CD4-positive, CD25-positive, alpha-beta regulatory T cell (primary cell): ENCODE measurements at places on chromosomes 6 and 20.
A peak's percentile ranks its signal among the peaks of the same experiment; 100 is the strongest.

- DNase-seq: no peak
Measured at GRCh38 chr6:98641949-98642719, 192.2 kb upstream of the POU3F2 start.

- no peak for DNase-seq
Measured at GRCh38 chr6:10532392-10532791, 11.2 kb downstream of the GCNT2 start.

DNA sequence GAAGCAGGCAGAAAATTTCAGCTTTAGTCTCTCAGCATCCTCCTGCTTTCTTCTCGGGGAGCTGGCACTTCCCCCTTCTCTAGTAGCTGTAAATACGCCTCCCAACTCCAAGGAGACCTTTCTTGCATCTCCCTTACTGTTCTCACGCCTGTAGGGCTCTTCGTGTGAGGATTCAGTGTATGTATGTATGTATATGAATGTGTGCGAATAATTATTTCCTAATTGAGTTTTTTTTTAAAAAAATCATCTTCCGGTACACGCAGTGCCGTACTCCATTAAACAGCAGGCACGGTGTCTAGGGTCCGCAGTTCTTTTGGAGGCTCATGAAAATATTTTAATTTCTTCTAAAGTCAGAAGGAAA lies 85.4 kb downstream of the HFE start:
- DNase-seq: peak; percentile 78

DNA sequence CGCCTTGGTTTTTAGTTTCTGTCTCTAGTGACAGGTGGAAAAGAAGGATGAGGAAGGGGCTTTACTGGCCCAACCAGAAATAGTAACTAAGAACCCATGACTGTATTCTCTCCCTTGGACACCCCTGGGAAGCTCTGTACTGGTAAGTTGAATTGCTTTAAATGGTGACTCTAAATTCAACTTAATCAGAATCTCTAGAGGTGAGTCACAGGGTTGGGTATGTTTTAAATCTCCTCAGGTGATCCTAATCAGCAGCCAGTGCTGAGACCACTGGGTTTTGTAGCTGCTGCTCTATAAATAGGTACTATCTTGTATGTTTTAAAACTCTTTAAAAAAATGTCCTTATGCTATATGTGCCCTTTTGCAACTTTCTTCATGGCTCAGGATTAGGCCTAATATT lies 314.0 kb upstream of the ECI2 start:
- DNase-seq: no peak

DNA sequence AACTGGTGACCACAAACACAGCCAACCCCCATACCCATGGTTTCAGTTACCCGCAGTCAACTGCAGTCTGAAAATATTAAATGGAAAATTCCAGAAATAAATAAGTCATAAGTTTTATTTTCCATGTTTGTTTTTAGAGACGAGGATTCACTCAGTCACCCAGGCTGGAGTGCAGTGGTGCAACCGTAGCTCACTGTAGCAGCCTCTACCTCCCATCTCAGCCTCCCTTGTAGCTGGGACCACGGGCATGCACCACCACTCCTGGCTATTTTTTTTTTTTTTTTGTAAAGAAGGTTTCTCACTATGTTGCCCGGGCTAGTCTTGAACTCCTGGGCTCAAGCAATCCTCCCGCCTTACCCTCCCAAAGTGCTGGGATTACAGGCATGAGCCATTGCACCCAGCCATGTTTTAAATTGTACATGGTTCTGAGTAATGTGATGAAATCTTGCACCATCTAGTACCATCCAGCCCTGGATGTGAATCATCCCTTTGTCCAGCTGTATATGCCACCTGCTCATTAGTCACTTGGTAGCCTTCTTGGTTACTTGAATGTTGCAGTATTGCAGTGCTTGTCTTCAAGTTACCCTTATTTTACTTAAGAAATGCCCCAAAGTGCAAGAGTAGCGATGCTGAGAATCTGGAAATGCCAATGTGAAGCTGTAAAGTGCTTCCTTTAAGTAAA lies 14.5 kb downstream of the CSNK2A1 start:
- no peak for DNase-seq

DNA sequence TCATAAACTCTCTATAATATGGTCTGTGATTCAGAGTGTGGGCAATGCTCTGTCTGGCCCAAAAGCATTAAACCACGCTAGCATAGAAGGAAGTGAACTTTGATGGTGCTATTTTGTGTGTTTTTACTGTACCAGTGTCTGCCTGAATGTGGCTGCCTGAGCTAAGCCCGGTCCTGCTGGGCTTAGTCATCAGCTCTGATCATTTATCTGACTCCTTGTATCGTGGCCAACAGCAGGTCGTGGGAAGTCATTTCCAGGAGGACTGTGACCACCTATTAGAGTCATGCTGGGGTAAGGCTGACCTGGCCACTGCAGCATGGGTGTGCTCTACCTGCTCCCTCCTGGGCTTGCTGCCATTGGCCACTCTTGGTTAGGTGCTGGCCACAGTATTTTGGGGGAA lies 239.1 kb upstream of the CEP162 start:
- no peak for DNase-seq

DNA sequence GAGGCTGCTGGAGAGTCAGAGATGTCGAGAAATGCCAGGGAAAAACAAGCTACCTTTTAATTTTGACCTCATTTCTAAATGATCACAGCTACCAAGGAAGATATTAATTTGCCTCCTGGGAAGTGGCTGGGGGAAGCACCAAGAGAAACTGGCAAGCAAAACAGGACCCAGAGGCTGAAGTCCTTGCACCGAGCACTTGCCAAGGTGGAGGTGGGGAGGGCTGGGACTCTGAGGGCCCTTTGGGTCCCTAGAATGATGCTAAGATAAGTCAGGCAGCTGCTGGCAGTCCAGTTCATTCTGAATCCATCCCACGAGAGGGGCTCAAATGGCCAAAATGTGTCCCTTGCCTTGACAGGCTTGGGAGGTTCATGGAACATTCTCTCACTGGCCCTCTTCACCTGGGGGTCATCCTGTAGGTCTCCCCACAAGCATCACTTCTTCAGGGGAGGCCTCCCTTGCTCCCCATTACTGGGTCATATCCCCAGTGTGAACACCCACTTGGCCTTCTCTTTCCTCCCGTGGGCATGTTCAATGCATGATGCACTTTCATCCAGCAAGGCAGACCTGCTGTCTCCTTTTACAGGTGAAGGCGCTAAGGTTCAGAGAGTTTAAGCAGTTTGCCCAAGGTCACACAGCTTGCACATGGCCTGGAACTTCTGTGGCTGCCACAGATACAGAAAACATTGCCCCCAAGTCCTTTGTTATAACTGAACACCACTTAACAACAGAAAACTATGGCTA lies 39.1 kb upstream of the BLCAP start:
- no peak for DNase-seq

GRCh38 chr6:113894712-113895674 lies 37.8 kb downstream of the MARCKS start:
- DNase-seq: no peak

DNA sequence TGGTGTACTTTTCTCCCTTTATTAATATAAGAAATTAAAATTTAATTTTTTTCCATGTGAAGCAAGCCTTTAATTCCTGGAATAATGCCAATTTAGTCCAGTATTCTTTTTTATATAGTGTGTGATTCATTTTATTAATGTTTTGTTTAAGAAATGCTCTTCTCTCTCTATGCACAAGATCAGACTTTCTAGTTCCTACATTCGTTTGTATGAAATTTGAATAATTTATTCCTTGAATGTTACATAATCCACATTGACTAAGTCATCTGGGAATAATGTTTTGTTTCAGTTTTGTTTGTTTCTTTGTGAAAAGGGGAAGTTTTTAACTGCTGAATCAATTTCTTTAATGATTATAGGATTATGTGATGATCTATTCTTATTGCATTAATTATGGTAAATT lies 181.4 kb upstream of the ID4 start:
- no peak for DNase-seq

DNA sequence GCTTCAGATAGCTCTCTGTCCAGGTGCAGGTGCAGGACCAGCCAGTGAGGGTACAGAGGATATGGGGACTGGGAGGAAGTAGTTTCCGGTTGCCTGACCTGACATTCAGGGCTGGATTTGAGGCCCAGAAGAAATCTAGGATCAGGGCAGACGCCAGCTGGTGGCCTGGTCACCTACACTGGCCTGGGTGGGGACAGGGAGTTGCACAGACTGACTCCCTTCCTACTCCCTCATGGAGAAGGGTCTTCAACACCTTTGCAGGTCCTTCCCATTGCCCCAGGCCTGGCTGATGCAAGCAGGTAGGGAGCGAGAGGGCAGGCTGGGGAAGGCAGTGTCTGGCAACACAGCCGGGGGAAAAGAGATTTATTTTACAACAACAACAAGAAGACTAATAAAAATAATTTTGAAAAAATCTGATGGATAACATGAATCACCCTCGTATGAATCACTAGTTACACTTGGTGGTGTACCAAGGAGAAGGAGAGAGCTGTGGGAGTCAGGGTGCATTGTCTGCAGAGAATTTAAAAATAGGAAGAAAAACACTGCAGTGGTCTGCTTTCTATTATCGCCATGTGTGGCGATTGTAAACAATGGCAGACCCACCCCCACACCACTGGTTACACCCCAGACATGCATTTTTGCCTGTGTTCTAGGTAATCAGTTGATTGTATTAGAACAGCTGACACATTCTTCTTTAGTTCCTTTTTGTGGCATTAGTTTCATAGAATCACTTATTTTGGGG lies 62.3 kb upstream of the SNX9 start:
- no peak for DNase-seq

DNA sequence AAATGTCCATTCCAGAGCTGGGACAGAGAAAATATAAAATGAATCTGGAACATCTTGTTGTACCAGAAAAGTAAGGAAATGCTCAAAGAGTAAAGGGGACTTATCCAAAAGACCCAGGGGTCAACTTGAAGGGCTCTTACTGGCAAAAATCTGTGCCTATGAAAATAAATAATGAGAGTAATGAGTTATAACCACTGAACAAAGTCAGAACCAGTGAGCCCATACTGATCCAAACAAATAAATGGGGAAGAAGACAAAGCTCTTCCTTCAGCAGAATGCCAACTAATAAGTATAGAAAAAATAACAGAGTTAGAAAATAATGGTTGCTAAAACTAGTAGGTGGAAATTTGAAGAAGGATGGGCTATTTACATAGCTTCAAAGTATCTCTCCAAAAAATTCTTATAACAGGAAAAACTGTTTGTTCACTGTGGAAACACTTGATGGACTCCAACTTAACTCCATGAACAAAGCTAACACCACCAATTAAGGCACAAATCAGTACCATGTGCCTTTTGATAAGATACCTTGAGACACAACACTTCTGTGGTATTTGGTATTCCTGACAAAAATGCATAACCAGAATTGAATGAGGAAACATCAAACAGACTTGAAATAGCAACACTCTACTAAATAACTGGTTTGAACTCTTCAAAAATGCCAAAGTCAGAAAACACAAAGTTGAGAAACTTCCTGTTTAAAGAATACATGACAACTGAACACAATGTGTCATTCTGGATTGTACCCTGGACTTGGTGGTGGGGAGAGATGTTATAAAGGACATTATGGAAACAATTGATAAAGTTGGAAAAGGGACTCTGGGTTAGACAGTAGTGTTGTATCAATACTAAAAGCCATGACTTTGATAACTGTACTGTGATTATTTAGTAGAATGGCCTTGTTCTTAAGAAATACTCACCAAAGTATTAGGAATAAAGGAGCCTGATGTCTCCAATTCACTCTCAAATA lies 197.5 kb downstream of the ISM1 start:
- DNase-seq: no peak

GRCh38 chr6:83952830-83953229 lies 80.7 kb upstream of the MRAP2 start:
- DNase-seq: no peak

- DNase-seq: no peak
Measured at GRCh38 chr20:45432294-45432693, 16.4 kb downstream of the PIGT start.

DNA sequence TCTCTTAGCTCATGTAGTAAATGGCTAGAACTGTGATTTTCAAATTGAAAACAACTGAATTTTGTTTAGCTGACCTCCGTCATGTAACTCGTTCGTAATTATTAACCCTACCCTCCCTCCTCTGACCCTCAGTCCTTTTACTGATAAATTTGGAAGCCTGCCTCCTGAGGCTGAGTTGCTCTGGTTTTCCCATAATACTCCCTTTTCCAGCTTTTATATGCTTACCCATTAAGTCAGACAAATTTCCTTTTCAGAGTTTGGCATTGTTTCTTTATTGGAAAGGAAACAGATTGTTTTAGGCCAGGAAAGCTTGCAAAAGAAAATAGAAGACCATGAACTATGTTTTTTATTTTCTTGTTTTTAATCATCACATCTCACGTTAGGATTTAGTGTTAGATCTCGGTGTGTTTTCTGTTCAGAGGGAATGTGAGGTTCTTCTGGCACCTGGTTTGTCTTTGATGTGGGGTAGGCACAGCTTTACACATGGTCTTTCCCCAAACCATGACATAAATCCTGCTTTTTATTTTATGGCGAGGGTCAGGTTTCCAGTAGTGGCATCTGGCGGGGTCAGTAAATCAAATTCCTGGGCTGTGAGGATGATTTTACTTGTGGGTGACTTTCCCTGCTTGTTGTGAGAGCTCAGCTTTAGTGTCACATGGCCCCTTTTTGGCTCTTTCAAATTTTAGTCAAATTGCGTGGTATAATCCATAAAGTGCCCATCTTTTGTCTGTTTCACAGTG lies 24.5 kb downstream of the PLCB4 start:
- no peak for DNase-seq

GRCh38 chr6:151566557-151566956 lies 72.7 kb downstream of the CCDC170 start:
- DNase-seq: no peak

GRCh38 chr6:24761193-24761835 lies 13.4 kb upstream of the GMNN start:
- no peak for DNase-seq

DNA sequence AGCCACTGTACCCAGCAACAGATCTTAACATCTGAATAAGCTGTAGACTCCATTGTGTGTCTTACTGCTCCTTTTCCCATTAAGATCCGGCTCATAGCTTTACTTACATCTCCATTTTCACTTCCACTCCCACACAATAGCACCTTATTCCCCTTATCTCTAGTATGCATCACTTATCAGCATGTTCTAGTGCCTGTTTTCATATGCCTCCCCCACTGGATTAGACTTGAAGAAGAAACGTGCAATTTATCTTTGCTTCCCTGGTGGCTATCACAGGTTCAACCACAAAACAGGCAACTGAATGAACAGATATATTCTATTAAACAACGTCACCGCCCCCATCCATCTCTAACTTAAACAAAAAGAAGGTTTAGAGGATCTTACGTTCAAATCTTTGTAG lies 12.1 kb downstream of the SSR1 start:
- DNase-seq: no peak

DNA sequence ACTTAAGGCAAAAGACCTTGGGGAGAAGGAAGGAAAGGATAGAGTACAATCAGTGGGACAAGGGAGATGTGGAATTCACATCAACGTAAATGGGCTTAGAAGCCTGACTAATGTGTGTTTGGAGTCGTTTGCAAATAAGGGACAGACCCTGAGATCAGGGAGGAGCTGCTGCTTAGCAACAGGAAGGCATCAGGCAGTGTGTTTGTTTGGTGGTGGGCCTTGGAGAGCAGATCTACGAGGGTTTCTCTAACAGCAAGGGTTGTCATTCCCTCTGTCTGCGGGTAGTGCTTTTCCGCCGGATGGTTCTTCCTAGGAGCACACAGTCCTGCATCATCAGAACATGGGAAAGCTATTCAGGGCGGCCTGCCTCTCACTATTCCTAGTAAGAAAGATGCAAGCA lies 40.4 kb downstream of the C6orf118 start:
- DNase-seq: no peak
